ENCODE measurements at places on chromosomes 6 and 20.
A peak's percentile ranks its signal among the peaks of the same experiment; 100 is the strongest.

DNA sequence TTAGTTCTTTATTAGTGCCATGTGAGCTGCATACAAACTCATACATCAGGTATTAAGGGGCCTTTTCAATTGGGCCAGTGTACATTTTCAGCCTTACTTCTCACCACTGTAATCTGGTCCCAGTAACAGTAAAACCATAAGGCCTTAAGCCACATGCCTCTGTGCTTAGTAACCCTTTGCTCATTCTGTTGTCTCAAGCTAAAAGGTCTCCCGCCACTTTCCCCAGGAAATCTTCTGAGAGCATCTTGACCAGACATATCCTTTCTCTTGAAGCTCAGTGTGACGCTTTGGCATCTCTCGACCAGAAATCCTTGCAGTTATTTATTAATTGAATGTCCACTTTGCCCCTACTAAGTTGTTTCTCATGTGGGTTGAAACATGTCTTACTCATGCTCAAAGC, 68.0 kb downstream of the CYP39A1 start:
- no peak for DNase-seq

GRCh38 chr20:63062188-63063140, 55.7 kb upstream of the BHLHE23 start:
- DNase-seq, result no peak

DNA sequence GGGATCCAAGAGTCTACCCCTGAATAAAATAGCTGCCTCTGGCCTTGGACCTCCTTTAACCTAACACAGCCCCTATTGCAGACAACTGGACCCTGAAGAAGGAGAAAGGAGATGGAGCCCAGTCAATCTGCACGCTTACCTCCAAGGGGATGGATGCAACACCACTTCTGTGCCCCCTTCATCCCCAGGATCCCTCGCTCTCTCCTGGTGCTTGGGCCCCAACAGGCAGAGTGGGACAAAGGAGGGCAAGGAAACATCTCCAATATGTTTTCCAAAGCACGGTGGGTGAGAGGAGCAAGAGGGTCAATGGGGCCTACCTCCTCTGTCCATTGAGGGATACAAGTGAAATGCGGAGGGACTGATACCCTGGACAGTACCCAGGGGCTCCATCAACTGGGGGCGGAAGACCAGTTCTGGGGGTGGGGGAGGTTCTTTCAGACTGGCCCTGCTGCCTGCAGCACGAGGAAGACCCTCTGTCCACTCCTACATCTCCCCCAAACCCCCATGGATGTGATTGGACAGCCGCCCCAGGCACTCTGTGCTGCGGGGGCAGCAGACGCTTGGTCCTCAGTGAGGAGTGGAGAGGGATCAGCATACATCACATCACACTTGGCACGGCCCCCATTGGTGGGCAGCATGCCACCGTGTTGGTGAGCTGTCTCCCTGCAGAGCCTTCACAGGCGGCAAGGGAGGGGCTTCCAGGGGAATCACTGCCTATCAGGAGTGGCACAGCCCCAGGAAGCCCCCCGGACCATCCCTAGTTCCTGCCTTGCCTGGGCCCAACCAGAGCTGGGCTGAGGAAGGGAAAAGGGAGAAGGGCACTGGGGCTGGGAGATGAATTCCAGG, 70.6 kb downstream of the MRPL14 start:
- DNase-seq, result no peak

DNA sequence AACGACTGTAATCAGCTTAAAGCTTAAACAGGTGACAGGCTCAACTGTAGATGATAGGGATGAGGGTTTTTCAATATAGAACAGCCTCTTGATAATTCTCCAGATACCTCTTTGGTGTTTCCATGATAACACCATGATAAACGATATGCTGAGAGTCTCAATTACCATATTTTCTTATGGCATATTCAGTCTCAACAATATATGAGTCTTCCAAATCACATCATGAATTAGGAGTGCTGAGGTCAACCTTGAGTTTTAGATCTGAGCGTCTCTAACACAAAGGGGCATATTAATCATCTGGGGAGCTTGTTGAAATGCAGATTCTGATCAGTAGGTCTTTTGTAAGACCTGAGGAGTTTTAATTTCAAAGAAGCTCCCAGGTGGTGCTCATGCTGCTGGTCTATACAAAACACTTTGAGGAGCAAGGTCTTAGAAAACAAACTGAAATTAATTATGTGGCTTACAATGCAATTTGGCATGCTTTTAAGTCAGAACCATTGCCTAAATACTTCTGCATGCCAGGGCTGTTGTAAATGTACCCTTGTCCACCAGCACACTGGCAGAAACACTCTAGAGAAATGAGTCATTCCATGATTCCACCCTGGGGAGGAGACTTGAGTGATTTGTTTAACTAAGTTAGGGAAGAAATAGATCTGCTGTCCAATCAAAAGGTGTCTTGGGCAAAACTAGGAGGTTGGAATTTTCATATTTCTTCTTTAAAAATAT, 49.6 kb downstream of the PTCHD4 start:
- DNase-seq, result no peak

DNA sequence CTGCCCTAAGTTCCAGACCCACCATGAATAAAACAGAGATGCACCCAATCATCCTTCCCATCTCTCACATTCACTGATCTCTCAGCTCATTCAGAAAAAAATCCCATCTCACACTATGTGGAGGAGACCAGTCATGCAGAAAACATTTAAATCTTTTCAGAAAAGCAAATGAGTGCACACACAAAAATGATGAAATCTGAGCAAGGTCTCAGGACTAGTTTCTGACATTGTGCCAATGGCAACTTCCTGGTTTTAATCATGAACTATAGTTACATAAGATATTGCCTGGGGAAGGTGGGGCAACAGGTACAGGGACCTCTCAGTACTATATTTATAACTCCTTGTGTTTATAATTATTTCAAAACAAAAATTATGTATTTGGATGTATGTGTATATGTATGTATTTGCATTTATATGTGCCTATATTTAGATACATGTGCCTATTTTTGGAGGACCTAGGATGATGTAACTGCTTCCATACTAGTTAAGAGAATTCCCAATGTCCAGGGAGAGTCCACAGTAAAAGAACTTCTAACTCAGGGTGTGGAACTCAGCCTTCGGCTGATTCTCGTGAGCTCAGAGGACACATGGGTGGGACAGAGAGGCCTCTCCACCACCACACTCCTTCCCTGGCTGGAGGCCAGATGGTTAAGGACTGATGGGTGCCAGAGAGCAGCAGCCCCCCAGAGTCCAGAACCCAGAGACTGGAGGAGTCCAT, 71.7 kb upstream of the MAP3K4 start:
- peak; percentile 72 for DNase-seq

GRCh38 chr6:47203938-47204611, 105.6 kb downstream of the TNFRSF21 start:
- DNase-seq, result no peak

DNA sequence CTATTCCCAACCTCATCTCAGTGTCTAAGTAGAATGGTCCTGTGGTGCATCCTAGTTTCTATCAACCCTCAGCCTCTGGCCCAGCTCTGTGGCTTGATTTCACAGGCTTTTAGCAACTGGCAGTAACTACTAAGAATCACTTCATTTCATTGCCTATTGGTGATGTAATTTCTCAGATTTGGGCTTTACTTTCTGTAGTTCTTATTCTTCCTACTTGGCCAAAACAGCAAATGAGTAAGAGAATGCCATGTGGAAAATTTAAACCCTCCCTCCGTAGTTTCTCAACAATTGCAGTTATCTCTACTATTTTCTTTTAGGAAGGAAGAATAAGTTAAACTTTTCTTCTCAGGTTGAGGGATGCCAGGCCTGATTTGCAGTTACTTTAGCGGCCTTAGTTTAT, 387.3 kb downstream of the CDKAL1 start:
- no peak for DNase-seq

GRCh38 chr6:79762370-79762769, 131.2 kb downstream of the SH3BGRL2 start:
- DNase-seq, result no peak

GRCh38 chr6:170372380-170373325, 66.1 kb downstream of the FAM120B start:
- DNase-seq, result no peak

- peak; percentile 40 for DNase-seq
Observed at GRCh38 chr6:80547827-80548226, 441.4 kb downstream of the BCKDHB start.

DNA sequence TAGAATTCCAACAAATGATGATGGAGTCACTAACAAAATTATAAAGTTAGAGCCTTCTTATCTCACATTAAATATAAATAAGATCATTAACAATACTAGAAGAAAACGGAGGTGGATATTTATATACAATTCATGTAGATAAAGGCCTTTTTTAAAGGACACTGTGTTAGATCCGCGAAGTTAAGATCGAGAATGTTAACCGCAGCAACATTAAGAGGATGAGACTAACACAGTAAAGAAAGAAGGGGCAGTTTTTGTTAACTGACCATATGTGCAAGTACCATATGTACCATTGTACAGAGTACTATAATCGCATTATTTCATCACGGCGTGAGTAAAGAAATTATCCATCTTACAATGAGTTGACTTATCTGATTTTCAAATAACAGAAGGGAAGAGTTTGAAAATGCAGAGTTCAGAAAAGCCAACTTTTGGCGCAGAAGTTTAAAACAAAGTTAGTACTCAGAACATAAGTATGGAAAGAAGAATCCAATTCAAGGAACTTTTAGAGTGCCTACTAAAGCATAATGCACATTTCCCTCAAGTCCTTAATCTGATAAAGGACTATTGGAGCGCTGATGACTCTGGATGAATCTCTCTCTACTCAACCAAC, 1.4 kb downstream of the FBXL4 start:
- DNase-seq, result no peak

DNA sequence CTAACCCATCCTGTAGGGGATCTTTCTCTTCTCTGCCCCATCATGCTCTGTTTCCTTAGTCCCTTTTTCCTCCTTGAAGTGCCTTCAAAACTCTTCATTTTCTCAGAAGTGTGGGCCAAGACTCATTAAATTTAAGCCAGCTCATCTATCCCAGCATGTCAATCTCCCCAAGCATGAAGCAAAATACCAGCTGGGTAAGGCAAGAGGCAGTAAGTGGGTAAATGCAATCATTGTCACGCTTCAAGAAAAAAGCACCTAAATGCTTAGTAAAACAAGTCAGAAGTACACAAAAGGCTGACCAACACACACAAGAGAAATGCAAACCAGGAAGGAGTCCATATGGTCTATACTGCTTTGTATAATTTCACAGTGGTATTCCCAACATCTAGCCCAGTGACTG, 61.5 kb downstream of the COL12A1 start:
- DNase-seq, result no peak

- DNase-seq, result peak; percentile 43
Observed at GRCh38 chr6:79635232-79635543, 4.1 kb downstream of the SH3BGRL2 start.

DNA sequence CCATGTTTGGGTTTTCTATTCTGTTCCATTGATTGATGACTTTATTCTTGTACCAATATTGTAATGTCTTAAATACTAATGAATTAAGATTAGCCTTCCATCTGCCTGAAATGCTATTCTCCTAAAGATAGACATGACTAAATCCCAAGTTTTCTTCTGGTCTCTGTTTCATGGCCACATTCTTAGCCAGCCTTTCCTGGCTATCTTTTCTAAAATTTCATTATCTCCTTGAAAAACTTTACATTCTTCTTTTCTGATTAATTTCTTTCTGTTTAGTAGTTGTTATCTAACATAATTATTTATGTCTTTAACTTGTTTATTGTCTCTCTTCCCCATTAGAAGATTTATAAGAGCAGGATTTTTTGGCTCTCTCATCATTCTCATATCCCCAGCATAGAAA, 4.4 kb upstream of the PRIM2 start:
- DNase-seq, result no peak

- DNase-seq, result no peak
Observed at GRCh38 chr20:17936761-17937732, 31.5 kb downstream of the SNX5 start.

DNA sequence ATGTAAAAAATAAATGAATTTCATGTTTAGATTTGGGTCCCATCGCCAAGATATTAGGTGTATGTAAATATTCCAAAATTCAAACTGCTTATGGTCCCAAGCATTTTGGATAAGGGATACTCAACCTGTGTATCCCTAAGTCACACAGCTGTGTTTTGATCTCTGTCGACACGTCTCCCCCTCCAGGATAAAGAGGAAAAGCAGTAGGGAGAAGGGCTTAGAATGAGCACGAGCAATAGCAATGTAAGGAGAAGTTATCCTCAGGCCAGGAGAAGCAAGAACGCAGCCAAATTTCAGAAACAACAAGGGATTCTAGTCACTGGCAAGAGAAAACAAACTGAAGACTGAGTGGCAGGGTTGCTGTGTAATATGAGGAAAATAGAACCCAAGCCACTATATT, 181.2 kb downstream of the AIG1 start:
- no peak for DNase-seq

GRCh38 chr6:145498425-145498824, 236.9 kb downstream of the EPM2A start:
- no peak for DNase-seq
